Right lung (tissue), 10 donors: ENCODE measurements at places on chromosomes 1 and 21. TPM values are rescaled to one million over a fixed set of nuclear protein-coding genes. Genes with fewer than 3 reads are reported as not detected.

Gene LIPI
- 0.28 TPM for polyA plus RNA-seq

Gene DTL
- 40.3 TPM for polyA plus RNA-seq

Gene PGBD5
- polyA plus RNA-seq: 5.2 TPM

Gene NR1I3
- 0.99 TPM for polyA plus RNA-seq

Gene RIPPLY3
- polyA plus RNA-seq: 2.9 TPM
